ENCODE measurements at places on chromosomes 12 and 14.

- peak; percentile 22 for DNase-seq
These were observed 1.6 kb downstream of the MSI1 start for GRCh38 chr12:120367233-120367923.

DNA sequence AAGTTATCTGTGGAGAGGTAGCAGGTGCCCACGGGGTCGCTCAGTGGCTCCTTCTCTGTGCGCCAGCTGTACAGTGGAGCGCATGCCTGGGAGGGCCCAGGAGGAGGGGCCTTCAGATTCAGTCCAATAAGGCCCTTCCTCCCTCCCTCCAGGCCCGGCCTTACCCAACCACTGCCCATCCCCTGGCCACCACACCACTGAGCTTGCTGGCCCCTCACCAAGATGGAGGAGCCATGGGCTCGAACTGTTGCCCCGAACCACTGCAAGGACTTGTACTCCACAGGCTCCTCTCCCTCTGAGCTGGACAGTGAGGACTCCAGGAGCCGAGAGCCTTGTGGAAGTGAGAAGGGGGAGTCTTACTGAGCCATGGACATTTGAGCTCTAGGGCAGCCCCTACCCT is 9.8 kb downstream of the ITGA5 start:
- DNase-seq: no peak

DNA sequence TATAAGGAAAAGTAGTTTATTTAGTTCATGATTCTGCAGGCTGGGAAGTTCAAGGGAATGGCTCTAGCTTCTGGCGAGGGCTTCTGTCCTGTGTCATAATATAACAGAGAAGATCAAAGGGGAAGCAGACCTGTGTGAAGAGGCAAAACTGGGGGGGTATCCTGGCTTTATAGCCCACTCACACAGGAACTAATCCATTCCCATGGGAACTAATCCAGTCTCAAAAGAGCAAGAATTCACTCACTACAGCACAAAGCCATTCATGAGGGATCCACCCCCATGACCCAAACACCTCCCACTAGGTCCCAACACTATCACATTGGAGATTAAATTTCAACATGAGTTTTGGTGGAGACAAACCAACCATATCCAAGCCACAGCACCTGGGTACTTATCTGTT is 6.9 kb downstream of the ALDH6A1 start:
- DNase-seq: no peak

- no peak for DNase-seq
These were observed 53.0 kb downstream of the HSPB8 start for GRCh38 chr12:119231774-119232173.

DNA sequence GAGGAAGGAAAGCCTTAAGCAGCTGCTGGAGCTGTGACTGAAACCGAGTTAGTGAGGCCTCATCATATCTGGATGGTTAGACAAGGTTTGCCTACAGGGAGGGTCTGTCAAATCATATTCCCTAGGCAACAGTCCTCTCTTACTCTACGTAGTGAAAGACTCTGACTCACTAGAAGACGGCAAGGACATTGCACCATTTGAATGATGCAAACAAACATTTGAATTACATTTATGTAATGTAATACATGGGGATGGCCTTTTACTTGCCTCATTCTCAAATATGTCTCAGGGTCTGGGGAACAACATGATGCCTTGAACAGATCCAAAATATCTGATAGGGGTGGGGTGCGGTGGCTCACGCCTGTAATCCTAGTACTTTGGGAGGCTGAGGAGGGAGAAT is 29.8 kb upstream of the STRAP start:
- DNase-seq: no peak

GRCh38 chr12:70842942-70843341 is 77.6 kb downstream of the PTPRR start:
- no peak for DNase-seq

GRCh38 chr12:119589097-119589496 is 4.5 kb upstream of the TMEM233 start:
- no peak for DNase-seq

DNA sequence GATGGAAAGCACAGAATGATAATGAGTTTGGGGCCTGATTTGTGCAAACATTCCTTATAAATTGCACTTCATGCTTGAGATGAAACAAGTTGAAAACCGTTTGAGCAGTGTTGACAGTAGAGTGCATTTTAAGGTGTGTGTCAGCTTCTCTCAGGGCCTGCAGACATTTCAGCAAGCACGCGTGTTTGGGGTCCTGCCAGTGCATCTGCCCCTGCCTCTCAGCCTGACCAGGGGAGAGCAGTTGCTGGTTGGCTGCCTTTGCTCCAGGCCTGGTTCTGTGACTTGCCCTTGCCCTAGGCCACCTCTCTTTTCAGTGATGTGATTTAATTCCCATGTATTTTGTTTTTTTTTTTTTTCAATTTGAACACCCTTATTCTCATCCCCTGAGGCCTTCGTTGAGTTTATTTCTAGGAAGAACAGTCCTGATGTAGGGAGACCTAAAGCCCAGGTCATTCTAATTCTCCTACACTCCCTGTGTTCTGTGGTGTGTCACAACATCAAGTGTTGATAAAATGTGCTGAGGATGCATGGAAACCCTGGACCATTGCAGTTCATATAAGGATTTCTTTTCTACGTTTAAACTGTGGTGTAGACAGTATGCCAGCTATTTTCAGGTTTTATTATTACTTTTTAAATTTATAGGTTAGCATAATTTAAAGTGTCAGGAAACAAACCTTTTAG is 40.1 kb upstream of the AMN start:
- DNase-seq: no peak

DNA sequence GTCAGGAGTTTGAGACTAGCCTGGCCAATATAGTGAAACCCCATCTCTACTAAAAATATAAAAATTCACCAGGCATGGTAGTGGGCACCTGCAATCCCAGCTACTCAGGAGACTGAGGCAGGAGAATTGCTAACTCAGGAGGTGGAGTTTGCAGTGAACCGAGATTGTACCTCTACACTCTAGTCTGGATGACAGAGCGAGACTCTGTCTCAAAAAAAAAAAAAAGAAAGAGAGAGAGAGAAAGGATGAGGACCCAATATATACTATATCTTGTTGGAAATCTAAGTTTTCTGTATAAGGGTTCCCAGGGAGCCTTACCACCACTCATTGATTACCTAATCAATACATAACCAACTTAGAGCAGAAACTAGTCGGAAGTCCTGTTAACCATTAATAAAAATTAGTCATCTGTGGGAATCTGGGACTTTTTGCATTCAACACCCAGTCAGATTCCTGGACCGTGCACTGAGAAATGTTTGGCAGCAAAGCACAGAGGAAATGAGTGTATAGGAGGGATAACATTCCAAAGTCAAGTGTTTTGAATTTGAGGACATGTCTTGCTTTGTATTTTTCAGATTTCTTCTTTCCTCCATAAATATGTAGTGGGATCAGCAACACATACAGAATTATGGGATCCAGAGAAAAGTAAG is 44.8 kb upstream of the NR2C1 start:
- DNase-seq: no peak

- DNase-seq: no peak
These were observed 20.8 kb downstream of the TRAFD1 start for GRCh38 chr12:112146123-112146522.

DNA sequence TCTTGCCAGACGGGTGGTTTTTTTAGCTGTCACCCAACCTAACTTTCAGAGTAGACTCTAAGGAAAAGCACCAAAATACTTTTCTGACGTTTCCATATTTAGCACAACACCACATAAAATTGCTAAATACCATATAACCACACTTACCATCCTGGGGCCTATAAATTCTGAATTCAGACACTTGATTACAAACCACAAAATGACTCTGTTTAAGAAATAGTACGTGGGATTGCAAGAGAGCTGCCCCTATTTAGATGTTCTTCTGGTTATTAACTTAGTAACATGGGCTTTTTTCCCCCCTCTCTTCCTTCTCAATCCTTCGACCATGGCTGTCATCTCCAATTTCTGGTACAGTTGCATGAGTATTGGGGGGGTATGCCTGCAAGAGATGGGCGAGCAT is 287.7 kb downstream of the BMP4 start:
- DNase-seq: no peak

DNA sequence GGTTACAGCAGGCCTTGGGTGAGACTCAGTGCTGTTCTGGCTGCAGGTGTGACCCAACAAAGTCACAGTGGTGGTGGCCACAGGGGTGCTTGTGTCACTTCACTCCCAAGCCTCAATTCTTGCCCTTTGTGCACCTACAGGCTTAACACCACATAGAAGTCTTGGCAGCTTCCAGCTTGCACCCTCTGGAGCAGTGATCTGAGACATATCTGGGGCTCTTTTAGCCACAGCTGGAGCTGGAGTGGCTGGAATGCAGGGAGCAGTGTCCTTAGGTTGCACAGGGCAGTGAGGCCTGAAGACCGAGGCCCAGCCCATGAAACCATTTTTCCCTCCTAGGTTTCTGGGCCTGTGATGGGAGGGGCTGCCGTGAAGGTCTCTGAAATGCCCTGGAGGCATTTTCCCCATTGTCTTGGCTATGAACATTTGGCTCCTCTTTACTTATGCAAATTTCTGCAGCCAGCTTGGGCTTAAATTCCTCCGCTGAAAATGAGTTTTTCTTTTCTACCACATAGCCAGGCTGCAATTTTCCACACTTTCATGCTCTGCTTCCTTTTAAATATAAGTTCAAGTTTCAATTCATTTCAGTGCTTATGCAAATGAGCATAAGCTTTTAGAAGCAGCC is 37.7 kb downstream of the ADAM21 start:
- DNase-seq: no peak

- no peak for DNase-seq
These were observed 62.7 kb downstream of the RBM19 start for GRCh38 chr12:113903381-113903863.

DNA sequence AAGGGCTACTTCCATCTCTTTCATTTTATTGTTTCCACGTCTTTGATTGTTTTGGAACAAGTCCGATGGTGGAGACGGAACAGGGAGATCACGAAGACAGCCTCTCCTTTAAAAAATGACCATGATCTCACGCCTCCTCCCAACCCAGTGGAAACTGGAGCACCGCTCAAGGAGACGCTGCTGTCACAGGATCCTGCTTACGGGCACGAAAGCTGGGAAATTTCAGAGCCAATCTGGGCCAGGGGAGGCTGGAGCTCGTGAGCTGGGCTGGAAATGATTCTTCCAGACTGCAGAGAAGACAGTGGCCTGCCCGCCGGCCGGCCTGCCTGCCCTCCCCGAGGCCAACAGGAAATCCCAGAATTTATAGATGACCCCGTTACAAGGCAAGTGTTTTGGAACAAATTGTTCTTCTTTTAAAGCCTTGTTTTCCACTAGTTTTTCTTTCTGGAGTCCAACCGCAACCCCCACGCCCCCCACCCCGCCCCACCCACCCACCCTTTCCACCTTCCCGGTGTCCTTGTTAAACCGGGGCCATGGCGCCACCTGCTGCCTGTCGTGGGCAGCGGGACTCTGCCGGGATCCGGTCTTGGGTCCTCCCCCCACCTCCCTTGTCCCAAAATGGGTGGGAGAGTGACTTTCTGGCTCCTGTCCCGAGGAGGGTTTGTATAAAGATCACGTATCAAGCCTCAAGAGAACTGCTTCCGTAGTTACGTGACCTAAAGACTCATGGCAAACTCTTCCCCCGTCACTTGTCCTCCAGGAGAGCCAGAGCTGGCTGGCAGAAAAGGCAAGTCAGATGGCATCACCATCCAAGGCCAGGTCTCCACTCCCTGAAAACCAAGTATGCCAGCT is 40.3 kb downstream of the MAP1LC3B2 start:
- peak; percentile 55 for DNase-seq

DNA sequence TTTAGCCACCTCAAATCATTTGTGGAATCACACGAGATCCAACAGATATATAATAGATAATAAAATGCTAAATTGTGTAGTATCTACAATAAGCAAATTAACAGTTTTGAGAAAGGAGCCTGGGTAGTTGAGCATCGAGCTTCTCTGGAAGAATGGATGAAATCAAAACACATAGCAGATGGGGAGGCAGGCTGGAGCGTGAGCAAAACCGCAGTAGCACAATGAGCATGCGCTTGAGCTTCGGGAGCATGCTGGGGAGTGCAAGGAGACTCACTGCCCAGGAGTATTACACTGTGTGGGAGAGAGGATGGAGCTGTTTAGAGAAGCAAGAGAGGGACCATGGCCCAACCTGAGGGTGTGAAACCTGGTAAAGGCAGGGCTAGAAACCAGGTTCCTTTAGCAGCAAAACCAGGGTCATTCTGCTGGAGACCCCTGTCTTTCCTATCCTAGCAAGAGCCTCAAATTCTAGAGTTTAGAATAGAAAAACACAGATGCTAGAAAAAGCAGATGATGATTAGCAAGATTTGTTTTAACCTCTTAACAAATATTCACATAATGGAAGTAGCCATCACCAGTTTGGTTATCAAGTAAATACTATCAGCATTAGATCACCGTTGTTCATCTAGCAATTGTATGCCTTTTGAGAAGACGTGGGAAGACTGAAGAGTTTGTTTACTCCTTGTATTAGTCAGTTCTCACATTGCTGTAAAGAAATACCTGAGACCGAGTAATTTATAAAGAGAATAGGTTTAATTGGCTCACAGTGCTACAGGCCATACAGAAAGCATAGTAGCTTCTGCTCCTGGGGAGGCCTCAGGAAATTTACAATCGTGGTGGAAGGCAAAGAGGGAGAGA is 484.8 kb downstream of the EGLN3 start:
- DNase-seq: no peak

DNA sequence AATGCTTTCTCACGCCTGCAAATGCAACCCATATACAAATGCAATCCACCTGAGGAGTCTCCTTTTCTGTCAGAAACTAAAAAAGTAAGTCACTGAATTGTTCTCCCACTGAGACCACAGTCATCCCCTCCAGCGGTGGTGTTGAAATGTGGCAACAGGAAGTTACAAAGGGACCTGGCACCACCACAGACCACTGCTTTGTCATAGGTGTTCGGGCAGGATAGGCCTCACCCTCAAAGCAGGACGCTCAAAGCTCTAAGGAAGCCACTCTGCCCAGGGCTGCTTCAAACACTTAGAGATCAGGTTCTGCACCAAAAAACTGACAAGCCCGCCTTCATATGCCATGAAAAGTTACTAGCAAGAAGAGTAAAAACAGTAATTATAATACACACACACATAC is 11.3 kb downstream of the PHLDA1 start:
- no peak for DNase-seq

DNA sequence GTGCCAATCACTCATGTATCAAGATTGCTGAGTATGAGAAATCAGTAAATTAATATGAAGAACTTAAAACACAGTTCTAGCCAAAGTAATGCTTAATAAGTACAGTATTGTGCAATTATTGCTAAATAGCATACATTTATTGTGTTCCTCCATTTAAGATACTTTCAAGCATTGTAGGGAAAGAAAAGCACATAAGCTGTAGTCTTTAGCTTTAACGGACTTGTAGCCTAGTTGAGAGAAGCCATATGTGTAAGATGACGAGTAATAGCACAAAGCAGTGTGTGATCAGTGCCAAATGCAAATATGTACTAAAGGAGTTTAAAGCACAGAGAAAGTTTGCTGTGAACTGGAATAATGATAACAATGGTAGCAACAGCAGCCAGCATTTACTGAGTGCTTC is 38.1 kb downstream of the ETV6 start:
- no peak for DNase-seq

DNA sequence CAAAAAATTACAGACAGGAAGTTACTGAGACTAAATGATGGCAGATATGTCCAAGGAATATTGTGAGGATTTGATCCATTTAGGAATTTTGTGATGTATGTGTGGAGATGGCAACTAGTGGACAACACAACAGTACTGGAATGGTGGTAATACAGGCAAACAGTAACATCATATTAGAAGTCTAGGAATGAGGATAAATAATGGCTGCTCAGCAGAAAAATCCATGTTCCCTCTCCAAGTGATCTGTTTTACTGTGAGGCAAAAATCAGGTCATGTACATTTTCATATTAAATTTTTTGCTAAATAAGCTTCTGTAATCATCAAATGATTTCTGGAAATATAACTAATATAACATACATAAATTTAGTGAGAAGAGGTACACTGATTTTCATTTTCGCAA is 108.4 kb downstream of the MED13L start:
- DNase-seq: no peak

- peak; percentile 46 for DNase-seq
These were observed 731 bp upstream of the PCNX4 start for GRCh38 chr14:60090864-60091519.

Data from NAMALWA (cell line).